Activated T-helper 1 cell treated with anti-CD3 and anti-CD28 coated beads, Interleukin-12 subunit alpha, Interleukin-12 subunit beta, Interleukin-2, Interleukin-4 antibody, amounts not matched to agents 30 ng/mL and 10 ng/mL and 1 ng/mL, durations not matched to agents 14 hours and 24 hours and 36 hours (primary cell): ENCODE measurements at places on chromosomes 5 and 9. TPM values are rescaled to one million over a fixed set of nuclear protein-coding genes. Genes with fewer than 3 reads are reported as not detected.

GRCh38 chr5:172757394-172758010, 13.5 kb downstream of the DUSP1 start:
- peaks cover 16% of the 10 kb centered on the region for H3K27me3 ChIP-seq
- no peak overlapping the region for H3K27ac ChIP-seq
- H3K4me3 ChIP-seq: no peak overlapping the region
- no peak for DNase-seq
- no peaks in the 10 kb centered on the region for H3K4me1 ChIP-seq

DNA sequence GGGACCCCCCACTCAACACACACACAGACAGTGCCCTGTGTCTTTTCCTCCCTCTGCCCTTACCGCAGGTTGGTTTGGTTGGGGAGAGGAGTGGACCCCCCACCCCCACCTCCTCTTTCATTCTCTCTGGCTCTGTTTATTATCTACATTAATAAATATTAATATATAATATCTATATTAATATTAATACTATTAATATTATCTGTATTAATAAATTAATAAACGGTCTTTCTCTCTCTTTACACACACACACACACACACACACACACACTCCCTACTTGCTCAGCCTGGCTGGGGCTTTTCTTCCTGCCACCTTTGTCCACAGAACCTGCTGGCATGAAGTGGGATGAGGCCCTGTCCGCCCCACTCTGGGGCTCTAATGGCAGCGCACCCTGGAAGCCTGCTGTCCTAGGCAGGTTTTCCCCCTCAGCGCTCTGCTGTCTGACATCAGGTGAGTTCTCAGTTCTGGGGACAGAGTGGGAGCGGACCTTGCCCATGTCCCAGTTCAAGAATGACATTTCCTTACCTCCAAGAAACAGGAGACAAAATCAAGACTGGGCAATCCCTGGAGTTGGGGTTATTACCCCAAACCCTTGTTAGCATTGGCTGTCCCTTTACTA, 10.5 kb upstream of the SMIM32 start:
- no peak overlapping the region for H3K4me3 ChIP-seq
- no peaks in the 10 kb centered on the region for H3K36me3 ChIP-seq
- DNase-seq: no peak
- H3K27me3 ChIP-seq: peaks cover 14% of the 10 kb centered on the region
- H3K27ac ChIP-seq: no peak overlapping the region

DNA sequence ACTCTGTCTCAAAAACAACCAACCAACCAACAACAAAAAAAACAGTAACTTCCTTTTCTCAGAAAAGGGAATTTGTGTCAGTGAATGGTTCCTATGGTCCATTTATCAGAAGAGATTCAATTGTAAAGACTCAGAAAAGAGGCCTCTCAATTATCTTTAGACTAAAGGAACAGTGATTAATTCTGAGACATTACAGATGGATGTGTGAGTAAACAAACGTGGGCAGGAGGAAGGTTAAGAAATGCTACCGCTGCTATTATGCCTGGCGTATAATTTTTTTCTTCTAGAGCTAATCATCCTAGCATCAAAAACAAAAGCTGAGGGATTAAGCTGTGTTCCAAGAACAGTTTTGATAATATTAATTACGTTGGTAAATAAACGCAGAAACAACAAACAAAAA, 52.9 kb upstream of the JMY start:
- H3K27ac ChIP-seq: no peak overlapping the region
- peaks cover 1% of the 10 kb centered on the region for H3K27me3 ChIP-seq
- H3K4me3 ChIP-seq: no peak overlapping the region
- H3K36me3 ChIP-seq: no peaks in the 10 kb centered on the region

- H3K4me3 ChIP-seq: no peak overlapping the region
- H3K36me3 ChIP-seq: no peaks in the 10 kb centered on the region
- no peak overlapping the region for H3K27ac ChIP-seq
- no peaks in the 10 kb centered on the region for H3K27me3 ChIP-seq
- H3K4me1 ChIP-seq: no peaks in the 10 kb centered on the region
- no peak for DNase-seq
These were observed 802.8 kb downstream of the NR2F1-AS1 start for GRCh38 chr5:92778261-92778660.

DNA sequence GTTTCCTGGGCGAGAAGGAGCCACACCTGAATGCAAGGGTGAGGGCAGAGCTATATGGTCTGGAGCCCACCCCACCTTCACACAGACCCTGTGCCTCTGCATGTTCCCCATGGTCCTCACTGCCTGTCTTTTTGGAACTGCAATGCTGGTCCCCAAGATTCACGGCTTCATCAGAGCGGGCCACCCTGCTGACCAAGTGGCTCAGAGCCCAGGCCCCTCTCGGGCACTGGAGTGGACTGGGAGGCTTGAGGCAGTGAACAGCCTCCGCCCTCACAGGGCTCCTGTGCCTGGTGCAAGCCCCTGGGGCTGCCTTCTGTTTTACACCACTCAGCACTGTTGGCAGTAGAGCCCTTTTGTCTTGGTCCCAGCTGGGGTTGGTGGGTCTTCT, 143.2 kb downstream of the CACNA1B start:
- no peaks in the 10 kb centered on the region for H3K36me3 ChIP-seq
- no peak overlapping the region for H3K27ac ChIP-seq
- H3K27me3 ChIP-seq: peaks cover 14% of the 10 kb centered on the region
- DNase-seq: no peak
- H3K4me1 ChIP-seq: no peaks in the 10 kb centered on the region
- H3K4me3 ChIP-seq: no peak overlapping the region

DNA sequence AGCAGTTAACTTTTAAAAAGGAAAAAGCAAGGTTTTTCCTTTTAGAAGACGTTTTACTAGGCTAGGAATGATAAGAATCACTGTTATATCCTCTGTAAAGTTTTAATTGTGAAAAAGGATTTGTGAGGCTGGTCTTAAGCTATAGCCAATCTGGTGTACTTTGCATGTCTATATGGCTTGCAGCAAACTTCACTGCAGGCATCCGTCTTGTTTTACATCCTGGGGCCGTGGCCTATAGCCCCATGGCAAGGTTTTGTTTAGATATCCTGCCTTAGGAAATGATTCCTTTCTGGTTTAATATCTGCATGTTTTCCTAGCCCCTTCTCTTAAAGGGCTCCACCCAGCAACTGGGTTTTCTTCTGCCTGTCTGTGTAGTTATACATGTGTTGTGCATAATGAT, 272.8 kb downstream of the ICE1 start:
- H3K36me3 ChIP-seq: no peaks in the 10 kb centered on the region
- no peak for DNase-seq
- no peaks in the 10 kb centered on the region for H3K27me3 ChIP-seq
- H3K4me1 ChIP-seq: no peaks in the 10 kb centered on the region
- H3K4me3 ChIP-seq: no peak overlapping the region
- H3K27ac ChIP-seq: no peak overlapping the region

GRCh38 chr9:8389531-8389930, 590.0 kb upstream of the DMAC1 start:
- no peak overlapping the region for H3K27ac ChIP-seq
- no peaks in the 10 kb centered on the region for H3K27me3 ChIP-seq
- no peak overlapping the region for H3K4me3 ChIP-seq
- DNase-seq: no peak

Gene FOXD4L5
- 0.08 and 0.27 TPM in 2 replicates for total RNA-seq

DNA sequence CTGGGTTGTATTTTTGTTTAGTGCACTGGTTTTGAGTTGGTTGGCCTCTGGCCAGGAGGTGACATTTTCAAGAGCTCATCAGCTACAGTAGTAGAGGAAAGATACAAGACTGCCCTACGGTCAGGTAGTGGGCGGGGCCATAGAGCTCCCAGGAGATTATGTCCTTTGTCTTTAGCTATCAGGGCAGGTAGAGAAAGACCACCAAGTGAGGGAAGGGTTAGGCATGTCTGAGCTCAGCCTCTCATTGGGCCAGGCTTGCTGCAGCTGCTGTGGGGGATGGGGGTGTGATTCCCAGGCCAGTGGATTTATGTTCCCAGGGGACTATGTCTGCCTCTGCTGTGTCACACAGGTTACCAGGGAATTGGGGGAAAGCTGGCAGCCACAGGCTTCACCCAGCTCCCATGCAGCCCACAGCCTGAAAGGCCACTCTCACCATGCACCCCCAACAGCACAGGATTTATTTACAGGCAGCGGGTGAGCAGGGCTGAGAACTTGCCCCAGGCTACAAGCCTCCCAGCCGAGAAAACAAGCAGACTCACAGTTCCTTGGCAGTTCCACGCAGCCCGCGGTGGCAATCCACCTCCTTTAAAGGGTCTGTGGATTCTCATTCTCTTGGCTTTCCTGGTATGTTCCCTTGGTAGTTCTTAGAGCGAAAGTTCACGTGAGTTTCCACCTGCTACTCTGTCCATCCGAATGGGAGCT, 37.5 kb upstream of the BOD1 start:
- no peak for DNase-seq
- no peak overlapping the region for H3K4me3 ChIP-seq
- H3K27ac ChIP-seq: no peak overlapping the region
- no peaks in the 10 kb centered on the region for H3K36me3 ChIP-seq
- peaks cover 16% of the 10 kb centered on the region for H3K27me3 ChIP-seq
- no peaks in the 10 kb centered on the region for H3K4me1 ChIP-seq

Gene LCN1
- total RNA-seq: not detected in 2 replicates

- H3K27me3 ChIP-seq: peaks cover 11% of the 10 kb centered on the region
- no peak overlapping the region for H3K27ac ChIP-seq
- H3K36me3 ChIP-seq: no peaks in the 10 kb centered on the region
- H3K4me3 ChIP-seq: no peak overlapping the region
- no peak for DNase-seq
These were observed 16.9 kb downstream of the TMEM174 start for GRCh38 chr5:73189871-73190376.

- no peak overlapping the region for H3K27ac ChIP-seq
- H3K4me1 ChIP-seq: peaks cover 53% of the 10 kb centered on the region
- H3K27me3 ChIP-seq: no peaks in the 10 kb centered on the region
- no peak overlapping the region for H3K4me3 ChIP-seq
- no peak for DNase-seq
These were observed 18.9 kb downstream of the NREP start for GRCh38 chr5:111738118-111738517.

DNA sequence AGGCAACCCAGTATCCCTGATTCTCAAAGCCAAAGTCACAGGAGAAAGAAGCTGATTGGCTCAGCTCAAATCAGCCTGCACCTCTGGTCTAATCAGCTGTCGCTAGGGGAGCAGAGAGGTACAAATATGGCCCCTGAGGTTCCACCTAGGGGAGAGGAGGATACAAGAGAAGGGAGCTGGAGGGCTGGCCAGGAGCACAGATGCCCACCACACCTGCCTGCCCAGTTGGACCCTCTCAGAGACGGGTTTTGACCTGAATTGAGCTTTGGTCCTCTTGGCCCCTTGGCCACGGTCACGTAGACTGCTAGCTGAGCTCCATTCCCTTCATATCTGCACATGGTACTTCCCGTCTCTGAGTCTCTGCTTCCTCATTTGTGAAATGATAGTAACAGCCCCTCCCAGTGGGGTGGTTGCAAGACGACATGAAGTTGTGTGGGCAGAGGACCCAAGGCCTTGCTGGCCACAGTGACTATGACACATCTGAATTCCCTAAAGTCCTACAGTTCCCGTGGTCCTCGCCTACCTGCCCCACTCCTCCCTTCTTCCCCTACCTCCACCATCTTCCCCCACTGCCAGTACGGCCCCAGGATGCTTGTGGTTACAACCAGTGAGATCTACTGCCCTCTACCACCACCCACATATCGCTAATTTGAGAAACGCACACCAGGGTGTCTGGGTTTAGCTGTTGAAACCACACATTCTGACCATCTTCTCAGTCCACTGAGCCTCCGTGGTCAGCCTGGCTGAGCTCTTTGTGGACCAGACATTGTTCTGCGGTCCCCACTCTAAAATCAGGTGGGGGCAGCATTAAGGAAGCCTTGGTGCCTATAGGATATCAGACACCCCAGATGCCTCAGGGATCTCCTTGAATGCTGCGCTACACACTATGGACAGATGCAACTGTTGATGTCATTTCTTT, 60.3 kb upstream of the NEK6 start:
- H3K27ac ChIP-seq: peak overlapping the region; percentile 67
- peak overlapping the region; percentile 34 for H3K4me3 ChIP-seq
- peaks cover 10% of the 10 kb centered on the region for H3K36me3 ChIP-seq
- peaks cover 10% of the 10 kb centered on the region for H3K27me3 ChIP-seq
- DNase-seq: no peak

Gene NR4A3
- total RNA-seq: 68.6 and 69.5 TPM in 2 replicates

- no peaks in the 10 kb centered on the region for H3K36me3 ChIP-seq
- H3K27me3 ChIP-seq: no peaks in the 10 kb centered on the region
- DNase-seq: no peak
- no peak overlapping the region for H3K4me3 ChIP-seq
These were observed 145.6 kb downstream of the PPP2R2B start for GRCh38 chr5:146732962-146733361.

GRCh38 chr9:125985142-125985997, 238.2 kb downstream of the PBX3 start:
- no peaks in the 10 kb centered on the region for H3K36me3 ChIP-seq
- no peak for DNase-seq
- no peaks in the 10 kb centered on the region for H3K4me1 ChIP-seq
- H3K27ac ChIP-seq: no peak overlapping the region
- H3K27me3 ChIP-seq: peaks cover 4% of the 10 kb centered on the region
- H3K4me3 ChIP-seq: no peak overlapping the region

Gene PCDHGA10
- total RNA-seq: 0.10 and 0.13 TPM in 2 replicates
